ENCODE measurements at places on chromosomes 1 and 21.
A peak's percentile ranks its signal among the peaks of the same experiment; 100 is the strongest.

- DNase-seq, result no peak
Observed at GRCh38 chr1:212109728-212110127, 74.2 kb downstream of the DTL start.

GRCh38 chr1:24865168-24865567, 64.9 kb downstream of the RUNX3 start:
- no peak for DNase-seq

DNA sequence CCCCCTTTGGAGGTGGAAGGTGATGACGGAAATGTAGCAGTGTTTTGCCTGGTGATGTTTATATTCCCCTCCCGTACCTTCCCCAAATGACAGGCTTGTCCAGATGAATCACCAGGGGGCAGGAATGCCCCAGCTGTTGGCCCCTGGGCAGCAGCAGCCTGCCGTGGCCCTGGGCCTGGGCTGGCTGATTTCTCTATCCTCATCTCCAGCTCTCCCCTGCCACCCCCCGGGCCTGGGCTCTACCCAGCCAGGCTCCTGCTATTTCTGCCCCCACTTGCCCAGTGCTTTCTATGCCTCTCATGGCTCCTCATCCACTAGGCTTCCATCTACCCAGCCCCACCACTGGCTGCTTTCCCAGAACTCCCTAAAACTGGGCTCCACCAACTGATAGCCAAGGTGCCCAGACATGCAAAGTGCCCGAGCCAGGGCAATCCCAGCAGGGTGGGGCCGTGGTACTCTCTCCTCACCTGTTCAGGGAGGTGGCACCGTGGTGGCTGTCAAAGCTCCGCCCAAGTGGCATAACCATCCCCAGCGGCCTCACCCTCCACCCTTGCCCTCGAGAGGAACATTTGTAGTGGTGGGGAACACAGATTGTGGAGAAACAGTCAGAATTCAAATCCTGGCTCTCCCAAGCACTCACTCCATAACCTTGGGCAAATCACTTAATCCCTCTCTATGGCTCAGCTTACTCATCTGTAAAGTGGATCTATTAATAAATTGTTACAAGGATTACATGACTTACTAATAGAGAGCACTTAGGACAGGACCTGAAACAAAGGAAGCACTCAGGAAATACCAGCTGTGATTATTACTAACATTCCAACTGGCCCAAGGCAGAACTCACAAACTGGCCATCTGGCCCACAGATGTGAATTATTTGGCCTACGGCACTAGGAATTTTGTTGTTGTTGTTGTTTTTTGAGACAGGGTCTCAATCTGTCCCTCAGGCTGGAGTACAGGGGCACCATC, 12.8 kb upstream of the ECE1 start:
- peak; percentile 26 for DNase-seq

GRCh38 chr1:196535727-196536126, 72.5 kb downstream of the KCNT2 start:
- DNase-seq, result no peak

DNA sequence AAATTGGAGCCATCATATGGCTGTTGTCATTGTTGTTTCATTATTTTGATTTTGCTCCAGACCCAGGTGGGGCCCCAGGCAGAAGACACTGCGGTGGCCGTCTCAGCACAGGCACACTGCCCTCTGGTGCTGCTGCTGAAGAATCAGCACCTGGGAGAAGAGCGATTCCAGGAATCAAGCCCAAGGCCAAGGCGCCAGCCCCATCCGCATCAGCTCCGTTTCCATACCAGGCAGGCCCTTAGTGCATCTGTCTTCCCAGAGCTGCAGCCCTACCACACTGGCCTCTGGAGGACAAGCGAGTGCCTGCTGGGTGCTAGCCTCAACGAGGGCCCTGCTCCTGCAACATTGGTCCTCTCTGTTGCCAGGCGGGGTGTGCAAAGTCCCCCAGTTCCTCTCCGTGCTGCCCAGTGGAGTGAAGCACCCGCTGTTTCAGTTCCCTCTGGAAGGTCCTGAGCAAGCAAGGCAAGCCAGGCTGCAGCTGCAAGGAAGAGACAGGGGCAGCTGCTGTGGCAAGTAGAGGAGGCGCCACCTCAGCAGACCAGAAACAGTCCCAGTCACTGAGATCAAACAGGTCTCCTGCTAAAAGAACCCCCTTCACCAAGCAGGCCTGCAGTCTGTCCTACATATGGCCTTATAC, 5.2 kb downstream of the GRIK3 start:
- DNase-seq, result no peak

DNA sequence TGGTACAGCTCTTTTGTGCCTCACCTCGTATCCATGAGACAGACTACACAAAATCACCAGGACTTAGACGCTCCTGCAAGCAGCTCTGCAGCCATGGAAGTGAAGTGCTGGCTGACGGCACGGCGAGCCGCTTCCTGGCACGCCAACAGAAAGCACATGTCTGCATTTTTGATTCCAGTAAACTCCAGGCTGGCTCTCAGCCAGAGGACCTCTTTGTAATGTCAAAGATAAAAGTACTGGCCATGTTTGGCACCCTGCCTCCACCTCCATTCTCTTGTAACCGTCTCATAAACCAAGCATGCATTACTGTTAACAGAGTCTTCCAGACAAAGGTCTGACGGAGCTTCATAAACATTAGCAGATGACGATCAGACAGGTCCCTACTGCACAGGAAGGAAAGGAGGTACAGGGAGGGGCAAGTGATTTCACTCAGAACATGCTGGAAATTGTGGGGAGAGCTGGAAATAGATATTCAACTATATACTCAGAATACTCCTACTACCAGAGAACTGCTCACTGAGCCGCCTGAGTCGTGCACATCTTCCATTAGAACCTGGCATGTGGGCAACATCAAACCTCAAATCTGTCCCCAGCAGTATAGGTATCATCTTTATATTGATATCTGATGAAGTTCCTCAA, 632.0 kb downstream of the SMYD3 start:
- no peak for DNase-seq

DNA sequence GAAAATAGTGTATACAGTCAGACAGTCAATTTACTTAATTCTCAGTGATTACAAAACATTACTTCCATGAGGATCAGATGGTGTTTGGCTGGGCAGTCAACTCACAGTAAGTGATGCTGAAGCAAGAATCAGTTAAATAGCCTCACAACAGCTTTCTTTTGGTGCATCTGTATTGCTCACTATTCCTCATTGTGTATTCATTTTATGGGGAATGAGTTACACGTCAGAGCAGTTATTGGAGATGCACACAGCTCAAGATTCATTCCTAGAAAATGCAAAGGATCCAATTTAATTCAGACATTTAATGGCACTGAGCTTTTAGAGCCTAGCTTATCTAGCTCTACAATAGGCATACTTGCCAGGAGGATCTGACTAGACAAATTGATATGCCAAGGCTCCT, 150.6 kb downstream of the HS2ST1 start:
- DNase-seq, result no peak

DNA sequence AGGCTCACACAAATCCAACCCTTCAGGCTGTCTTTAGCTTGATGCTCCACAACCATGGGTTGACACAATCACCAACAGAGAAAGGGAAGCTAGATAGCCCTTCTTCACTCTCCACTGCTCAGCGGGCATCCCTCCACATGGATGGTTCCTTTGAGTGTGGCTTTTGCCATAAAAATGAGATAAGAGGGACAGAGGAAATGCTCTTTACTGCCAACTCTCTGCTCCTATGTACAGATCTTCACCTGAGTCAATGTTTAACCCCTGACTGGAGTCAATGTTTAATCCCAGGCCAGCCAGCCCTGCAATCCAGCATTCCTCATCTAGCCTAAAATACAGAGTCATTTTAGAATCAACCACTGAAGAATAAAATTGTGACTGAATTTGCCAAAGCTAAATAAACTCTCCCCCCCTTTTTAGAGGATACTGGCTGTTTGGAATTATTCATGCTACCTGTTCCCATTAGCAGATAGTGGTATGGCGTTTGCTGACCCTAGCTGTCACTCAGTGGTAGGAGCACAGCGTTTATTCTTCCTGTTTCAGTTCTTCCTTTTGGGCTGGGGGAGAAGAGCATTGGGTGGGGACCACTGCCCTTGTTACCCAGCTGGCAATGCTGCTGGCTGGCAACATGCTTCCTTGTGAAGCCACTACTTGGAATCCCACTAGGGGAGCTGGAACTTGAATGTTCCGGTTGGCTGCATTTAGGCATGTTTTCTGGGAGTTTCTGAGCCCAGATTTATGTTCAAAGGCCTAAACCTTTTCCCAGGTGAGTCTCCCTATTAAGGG, 5.2 kb upstream of the PIGR start:
- DNase-seq, result no peak

DNA sequence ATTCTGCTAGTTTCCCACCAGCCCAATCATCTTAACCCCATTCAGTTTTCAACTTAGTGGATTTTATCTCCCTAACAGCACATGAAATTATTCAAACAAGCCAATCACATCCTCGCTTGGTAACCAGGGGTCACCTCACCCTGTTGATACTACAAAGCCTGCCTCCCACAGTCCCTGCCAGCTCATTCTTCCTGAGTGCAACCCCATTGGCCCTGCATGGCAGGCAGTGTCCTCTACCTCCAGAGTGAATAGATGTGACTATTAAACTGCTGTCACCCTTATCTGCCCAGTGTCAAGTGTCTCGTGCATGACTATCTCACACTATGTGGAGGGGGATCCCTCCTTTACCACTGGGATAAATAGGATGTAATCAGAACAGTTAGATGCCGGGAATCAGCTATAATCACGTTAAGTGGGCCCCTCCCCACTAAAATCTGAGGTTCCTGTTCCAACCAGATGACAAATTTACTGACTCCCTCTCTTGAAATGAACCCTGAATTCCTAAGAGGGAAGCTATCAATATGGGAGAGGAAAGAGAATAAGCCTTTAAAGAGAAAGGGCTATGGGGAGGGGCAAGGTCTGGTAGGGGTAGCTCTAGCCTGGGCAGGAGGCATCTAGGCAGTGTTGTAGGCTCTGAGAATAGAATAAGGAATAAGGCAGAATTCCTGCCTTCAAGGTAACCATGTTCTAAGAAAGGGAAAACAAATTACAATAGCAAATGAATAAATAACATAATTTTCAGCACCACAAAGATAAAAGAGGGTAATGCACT, 155.9 kb downstream of the SLC30A10 start:
- DNase-seq, result no peak

- DNase-seq, result no peak
Observed at GRCh38 chr1:5189384-5189783, 535.0 kb downstream of the AJAP1 start.

DNA sequence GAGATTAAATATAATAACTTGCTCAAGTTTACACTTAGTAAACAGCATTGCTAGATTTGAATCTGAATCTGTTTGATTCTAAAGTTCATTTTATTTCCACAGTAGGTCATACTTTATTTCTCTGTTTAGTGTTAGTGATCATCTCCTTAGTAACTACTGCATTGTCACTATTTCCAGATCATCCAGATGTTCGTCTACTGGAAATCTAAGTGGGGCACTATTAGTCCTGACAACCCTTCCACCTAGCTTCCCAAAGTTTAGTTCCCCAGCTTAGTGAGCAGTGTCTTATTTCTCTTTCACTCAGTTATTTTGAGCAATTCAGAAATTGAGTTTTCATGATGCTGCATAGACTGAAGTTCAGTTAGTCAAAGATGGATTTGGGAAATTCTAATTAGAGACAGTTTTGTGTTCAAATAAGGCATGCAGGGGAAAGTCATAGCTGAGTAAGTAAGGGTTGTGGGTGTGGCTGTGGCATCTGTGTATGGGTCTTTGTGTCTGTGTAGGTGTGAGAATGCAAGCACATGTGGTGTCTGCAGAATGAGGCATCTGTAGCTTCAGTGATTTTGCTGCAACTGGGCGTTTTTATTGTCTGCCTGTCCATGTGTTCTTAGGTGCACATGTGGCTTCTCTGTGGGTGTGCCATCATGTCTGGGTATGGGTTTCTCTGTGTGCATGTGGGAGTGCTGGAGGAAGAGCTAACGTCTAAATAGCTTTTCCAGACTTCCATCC, 107.3 kb downstream of the NTMT2 start:
- peak; percentile 4 for DNase-seq

GRCh38 chr1:200901796-200902444, 7.2 kb downstream of the INAVA start:
- no peak for DNase-seq

DNA sequence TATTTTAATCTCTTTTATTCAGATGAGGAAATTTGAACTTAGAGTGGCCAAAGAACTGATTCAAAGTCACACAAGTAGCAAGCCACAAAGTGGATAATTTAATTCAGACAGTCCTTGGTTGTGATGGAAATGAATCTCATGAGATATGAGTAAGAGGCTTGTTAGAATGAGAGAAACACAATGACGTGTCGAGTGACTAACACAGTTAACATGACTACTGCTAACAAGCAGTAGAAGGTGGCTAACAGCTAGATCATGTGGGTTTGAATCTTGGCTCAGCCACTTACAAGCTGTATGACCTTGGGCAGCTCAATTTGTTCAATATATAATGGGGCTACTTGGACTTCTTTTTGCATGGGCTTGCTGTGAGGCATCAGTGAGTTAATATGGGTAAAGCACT, 104.5 kb upstream of the LMO4 start:
- DNase-seq, result no peak

DNA sequence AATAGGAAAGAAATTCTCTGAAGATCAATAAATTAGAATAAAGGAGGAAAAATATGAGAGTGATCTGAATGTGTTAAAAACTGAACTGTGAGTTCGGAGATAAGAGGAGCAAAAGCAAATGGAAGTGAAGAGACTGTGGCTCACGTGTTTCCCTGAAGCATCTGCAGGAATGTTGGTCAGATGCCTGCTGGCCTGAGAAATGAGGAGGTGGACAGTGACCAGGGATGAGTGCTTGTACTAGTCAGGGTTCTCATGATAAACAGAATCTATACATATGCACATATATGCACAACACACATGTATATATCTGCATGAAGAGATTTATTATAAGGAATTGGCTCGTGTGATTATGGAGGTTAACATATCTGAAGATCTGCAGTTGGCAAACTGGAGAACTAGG, 103.4 kb upstream of the TIAM1 start:
- no peak for DNase-seq

DNA sequence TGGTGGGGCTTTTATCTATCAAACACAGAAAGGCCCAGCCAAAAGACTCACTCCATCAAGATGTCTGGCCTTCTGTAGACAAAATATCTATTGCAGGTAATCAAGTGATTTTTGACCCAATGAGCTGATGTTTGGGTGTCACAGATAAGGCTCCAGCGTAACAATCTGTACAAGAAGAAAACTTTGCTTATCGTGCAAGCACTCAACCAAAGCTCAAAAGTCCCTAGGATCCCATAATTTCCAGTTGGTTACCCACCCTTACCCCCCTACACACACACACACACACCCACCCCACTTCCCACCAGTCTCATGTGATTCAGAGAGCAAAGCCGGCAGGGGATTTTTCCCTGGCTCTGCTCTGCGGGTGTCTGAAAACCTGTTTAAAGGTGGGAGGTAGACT, 5.8 kb downstream of the ITPKB start:
- no peak for DNase-seq
